ENCODE measurements at places on chromosomes 5 and 9. TPM values are rescaled to one million over a fixed set of nuclear protein-coding genes. Genes with fewer than 3 reads are reported as not detected.

DNA sequence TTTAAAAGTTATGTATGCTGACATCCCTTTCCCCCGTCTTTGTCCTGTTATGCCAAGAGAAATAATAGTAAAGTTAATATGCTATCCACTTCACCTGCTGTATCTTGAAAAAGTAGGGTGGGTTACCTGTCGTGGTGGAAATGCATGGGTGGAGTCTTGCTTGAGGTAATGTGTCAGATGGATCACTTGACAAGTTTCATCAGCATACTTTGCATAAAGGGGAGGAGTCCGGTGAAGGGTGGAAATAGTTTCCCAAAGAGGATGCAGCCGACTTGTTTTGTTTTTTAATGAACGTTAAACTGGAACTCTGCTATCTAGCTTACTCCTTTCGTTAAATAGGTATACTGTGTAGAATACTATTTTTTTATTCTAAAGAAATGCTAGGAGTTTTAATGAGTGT, 9.0 kb upstream of the DMRT3 start:
- DNase-seq, result no peak
- no peaks in the 10 kb centered on the region for H3K4me1 ChIP-seq
- H3K27me3 ChIP-seq, result peaks cover 4% of the 10 kb centered on the region
- H3K36me3 ChIP-seq, result no peaks in the 10 kb centered on the region

The KIF4B gene
- total RNA-seq, result 0.05 TPM

The CCDC192 gene
- not detected for total RNA-seq

DNA sequence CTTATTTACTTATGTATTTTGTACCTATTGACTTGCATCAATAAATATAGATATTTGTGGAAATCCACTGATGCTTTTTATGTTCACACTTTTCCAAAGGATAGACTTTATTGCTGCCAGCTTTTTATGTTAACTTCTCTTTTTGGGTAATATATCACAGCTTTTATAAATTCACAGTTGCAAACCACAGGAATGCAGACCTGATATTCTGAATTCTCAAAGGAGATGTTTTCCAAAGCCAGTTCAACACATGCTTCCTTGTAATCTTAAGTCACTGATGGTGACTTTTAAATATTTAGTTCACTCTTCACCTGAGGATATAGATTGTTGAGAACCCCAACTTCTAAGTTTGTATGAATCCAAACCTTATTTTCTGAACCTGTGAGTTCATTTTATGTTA, 223.4 kb upstream of the PRR16 start:
- no peaks in the 10 kb centered on the region for H3K27me3 ChIP-seq
- no peak overlapping the region for H3K4me3 ChIP-seq
- H3K36me3 ChIP-seq, result no peaks in the 10 kb centered on the region
- no peak for DNase-seq
- no peak overlapping the region for H3K27ac ChIP-seq

DNA sequence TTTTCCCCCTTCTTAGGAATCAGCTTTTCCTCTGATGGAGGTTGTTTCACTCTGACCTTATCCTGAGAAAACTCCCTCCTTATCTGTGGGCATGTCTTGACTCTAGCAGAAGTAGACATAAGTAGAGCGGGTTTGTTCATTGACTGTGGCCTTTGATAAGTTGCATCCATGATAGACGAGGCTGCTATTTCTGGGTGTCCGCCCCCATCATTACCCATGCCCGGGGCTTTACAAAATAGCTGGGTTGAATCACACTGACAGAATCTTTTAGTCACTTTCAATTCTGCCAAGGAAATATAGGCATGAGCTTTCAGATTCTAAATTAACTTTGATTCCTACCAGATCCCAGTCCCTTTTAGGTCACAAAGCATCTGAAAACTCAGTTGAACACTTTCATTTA, 223.8 kb downstream of the SEC61B start:
- H3K4me3 ChIP-seq, result no peak overlapping the region
- DNase-seq, result no peak
- no peaks in the 10 kb centered on the region for H3K4me1 ChIP-seq
- no peaks in the 10 kb centered on the region for H3K36me3 ChIP-seq
